Activated CD4-positive, alpha-beta T cell treated with anti-CD3 and anti-CD28 coated beads, Interleukin-2, amount 50 U/mL, for 16 hours (primary cell): ENCODE measurements at places on chromosomes 12 and 14.

DNA sequence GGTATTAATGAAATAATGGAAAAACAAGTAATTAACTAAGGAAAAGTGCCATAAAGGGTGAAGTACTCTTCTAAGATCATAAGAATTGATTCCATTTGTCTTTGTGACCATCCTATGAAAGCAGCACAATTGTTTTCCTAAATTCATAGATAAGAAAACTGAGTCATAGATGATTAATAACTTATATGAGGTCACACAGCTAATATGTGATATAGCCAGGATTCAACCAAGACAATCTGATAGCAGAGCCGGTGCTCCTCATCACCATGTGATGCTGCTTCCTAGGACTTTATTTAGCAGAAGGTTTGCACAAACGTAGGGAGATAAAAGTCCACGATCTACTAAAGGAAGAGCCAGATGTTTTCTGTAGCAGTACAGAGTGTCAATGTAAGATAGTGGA lies 181.5 kb upstream of the SYT1 start:
- no peak for DNase-seq

- DNase-seq = no peak
Measured at GRCh38 chr12:114672817-114673168, 11.2 kb downstream of the TBX3 start.

DNA sequence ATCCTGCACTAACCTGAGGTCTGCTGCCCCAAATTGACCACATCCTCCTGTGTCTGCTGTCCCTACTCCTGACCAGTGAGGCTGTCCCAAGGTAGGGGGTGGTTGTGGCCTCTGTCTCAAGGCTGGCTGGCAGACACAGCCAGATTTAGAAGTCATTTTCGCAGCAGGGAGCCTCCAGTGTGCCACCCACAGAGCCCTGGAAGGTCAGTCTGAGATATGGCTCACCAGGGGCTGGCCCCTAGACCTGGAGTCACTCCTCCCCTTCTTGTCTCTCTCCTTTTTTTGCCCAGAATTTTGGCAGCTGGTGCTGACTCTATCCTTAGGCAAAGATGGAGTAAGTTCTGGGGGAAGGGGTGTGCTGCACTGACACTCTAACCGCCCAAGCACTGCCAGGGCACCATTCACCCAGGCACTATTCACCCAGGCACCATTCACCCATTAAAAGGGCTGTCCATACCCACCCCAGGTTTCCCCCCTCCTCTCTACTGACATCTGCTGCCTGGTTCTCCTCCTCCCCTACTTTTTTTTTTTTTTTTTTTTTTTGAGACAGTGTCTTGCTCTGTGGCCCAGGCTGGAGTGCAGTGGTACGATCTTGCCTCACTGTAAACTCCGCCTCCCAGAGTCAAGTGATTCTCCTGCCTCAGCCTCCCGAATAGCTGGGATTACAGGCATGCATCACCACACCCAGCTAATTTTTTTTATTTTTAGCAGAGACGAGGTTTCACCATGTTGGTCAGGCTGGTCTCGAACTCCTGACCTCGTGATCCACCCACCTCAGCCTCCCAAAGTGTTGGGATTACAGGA lies 7.7 kb downstream of the DDN start:
- no peak for DNase-seq

GRCh38 chr12:29692237-29692636 lies 91.5 kb downstream of the TMTC1 start:
- DNase-seq = no peak

DNA sequence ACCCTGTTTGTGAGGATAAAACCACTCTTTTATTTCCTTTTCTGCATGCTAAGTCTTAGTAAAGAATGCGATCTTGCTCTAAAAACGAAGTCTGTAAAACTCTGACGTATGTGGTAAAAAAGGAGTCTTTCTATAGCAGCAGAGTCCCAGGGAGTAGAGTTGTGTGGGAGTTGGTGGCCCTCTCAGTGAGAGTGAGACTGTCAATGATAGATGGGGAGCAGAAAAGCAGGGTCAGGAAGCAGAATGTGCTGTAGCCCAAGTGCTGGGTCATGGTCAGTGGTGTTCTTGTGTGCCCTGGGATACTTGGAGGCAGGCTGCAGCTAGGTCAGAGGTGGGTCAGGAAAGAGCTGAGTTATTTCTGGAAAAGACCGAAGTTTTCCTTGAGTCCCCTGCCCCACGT lies 20.3 kb upstream of the GPR33 start:
- DNase-seq = no peak

DNA sequence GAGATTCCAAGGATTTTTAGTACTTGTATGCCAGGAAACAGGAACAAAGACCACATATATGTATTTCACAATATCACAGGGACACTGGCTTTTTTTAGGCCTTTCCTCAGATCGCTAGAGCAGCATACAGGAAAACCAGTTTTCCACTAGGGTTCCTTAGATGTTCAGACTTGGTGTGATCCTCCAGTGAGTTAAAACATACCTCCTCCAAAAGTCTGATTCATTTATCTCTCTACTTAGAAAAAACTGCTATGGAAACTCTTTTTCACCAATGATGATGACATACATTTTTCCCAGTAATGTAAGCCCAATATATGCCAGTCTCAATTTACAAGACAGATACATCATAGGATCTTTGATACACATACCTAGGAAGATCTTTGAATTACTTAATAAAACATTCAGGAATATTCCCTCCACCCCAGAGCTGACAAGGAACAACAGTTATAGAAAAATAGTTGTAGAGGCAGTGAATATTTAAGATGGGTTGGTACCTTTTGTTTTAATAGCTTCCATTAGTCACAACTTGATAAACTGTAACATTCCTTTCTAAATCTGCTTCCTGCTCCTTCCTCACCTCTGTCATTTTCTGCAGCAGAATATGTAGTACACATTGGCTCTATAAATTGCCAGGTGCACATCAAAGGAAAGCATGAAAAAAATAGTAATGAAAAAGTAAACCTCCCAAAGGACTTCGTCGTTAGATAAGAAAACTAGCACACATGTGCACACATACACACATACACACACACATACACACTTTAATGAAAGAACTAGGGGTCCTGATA lies 27.5 kb downstream of the BCAT1 start:
- DNase-seq = no peak

- no peak for DNase-seq
Measured at GRCh38 chr12:34287986-34288962, 266.0 kb downstream of the ALG10 start.

DNA sequence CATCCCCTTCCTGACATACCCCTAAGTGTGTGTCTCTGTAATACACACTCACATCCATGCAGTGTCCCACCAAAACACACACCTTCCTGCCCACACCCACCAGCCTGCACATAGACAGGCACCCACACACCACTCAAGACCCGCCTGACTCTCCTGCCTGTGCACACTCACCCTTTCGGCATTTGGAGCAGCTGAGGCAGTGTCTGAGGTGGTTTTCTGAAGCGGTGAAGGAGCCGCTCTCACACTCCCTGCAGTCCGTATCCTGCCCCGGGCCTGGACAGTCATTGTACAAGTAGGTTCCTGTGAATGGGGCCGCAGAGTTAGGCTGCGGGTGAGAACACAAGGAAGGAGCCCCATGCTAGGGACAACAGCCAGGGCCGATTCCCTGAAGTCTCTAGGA lies 8.3 kb downstream of the TNFRSF1A start:
- no peak for DNase-seq

DNA sequence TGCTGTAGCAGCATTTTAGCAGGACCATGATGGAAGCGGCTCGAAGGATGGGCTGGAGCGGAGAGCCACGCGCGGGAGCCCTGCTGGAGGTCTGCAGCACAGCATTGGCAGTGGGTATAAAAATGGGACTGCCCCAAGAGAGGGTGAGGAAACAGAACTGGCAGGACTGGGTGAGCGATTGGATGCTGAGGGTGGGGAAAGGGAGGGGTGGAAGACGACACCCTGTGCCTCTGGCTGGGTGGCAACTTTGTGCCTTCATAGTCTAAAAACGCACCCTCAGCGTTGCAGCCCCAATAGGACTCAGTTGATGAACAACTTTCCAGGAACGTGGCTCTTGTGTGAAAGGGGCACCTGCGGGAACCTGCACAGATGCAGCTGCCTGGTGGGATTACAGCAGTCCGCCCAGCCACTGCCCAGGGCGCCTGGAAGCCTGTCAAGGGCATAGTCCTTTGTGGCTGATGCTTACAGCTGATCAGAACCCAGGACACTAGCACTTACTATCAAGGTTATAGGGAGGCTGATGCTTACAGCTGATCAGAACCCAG lies 73.0 kb downstream of the NINJ2 start:
- DNase-seq = no peak
